GM23338 (cell line): ENCODE measurements at places on chromosomes 3 and 15. TPM values are rescaled to one million over a fixed set of nuclear protein-coding genes. Genes with fewer than 3 reads are reported as not detected.

DNA sequence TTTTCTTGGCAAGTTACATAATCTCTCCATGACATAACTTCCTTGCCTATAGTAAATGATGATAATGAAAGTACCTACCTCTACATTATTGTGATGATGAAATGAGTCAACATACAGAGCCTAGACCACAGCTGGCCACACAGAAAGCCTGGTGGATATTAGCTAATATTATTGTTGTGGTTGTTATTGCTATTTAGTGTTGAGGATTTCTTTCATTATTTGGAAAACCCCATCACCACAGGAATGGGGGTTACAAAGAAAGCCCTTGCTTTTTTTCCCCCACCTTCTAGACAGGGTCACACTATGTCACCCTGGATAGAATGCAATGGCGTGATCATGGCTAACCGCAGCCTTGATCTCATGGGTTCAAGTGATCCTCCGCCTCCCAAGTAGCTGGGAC, 125.0 kb downstream of the PDZRN3 start:
- no peak for DNase-seq

DNA sequence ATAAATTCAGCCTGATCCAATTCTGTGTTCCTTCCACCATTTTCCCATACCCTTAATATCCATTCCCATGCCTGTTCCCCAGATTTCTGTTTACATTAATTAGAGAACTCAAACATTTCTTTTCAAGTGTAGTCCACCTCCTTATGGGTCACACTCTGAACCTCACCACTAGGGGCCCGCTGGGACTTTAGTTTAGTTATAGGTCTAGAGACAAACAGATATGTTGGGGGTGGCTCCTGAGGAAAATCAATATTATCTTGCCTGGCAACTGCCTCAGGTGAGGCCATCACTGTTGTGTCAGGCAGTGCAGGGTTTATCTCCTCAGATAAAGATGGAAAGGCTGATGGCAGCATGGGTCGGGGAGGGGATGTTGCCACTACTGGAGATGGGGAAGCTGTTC, 72.8 kb downstream of the CLDN1 start:
- DNase-seq, result no peak

- DNase-seq, result no peak
Observed at GRCh38 chr3:181695661-181696491, 15.8 kb upstream of the SOX2 start.

DNA sequence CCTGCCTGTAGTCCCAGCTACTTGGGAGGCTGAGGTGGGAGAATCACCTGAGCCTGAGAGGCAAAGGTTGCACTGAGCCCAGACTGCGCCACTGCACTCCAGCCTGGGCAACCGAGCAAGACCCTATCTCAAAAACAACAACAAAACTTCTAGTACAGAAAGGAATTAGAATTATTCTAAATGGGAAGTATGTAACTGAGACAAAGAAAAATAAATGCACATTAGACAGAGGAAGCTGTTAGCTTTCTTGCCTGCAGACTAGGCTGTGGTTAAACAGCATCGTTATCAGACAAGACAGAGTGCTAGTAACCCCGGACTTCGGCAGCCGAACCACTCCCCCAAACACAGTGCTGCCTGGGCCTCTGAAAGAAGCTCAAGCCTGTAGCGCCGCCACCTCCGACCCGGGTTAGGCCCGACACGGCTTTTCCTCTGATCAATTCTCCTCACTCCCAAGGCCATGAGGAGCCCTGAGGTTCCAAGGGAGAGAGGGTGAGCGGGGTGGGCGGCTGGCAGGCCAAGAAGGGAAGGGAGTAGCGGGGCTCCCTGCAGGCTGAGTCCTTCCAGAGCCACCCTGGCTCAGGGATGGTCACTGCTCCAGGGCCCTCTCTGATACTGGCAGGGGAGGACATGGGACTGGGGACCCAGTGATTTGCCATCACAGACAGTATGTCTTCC, 44.8 kb upstream of the MUC4 start:
- DNase-seq, result no peak

DNA sequence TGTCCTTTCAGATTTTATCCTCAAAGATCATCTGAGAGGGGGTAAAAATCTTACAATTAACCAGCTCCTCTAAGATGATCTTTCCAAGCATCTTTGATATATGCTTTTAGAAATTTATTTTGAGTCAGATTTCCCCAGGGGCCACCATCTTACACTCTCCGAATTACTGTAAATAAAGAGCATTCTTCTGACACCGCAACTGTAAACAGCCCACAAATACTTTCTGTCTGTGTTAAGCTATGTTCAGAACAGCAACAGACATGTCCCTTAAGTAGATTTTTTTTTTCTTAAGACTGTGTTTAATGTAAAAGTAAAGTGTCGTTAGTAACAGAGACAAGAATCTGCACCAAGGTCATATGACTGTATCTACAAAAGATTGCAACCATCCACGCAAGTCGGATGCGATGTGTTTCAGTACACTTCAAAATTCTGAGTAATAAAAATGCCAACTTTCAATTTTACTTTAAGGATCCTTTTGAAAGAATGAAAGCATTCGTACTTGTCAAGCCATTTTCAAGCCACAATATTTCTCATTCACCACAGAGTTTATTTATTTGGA, 159.0 kb upstream of the KCNH8 start:
- DNase-seq, result no peak

IL17RD gene
- 79.6 and 104 TPM in 2 replicates for total RNA-seq
